ENCODE measurements at places on chromosomes 7 and 10.

DNA sequence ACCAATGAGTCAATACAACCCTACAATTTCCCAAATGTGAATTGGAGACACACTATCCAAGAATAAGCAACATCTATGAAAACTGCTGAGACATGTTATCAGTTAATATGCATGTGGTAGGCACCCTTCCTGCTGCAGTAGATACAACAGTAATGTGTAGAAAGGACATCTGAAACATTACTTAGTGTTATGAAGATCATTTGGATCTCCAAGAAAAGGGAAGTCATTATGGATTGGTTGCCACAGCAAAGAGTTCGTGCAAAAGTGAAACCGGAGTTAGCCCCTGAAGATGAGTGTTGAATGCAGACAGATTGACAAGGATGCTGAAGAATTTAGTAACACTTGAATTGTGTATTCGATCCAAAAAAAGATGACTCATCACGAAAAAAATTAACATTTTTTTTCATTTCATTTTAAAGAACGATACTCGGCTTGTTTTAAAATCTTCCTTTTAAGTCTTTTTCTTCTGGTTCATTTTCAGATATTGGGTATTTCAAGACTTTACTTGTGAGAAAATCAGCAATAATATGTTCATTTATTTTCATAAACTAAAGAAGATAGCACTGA is 322.4 kb upstream of the KLF6 start:
- H3K27ac ChIP-seq, result no peak overlapping the region
- H3K4me1 ChIP-seq, result peaks cover 10% of the 10 kb centered on the region
- H3K27me3 ChIP-seq, result no peaks in the 10 kb centered on the region
- no peak overlapping the region for H3K4me3 ChIP-seq

DNA sequence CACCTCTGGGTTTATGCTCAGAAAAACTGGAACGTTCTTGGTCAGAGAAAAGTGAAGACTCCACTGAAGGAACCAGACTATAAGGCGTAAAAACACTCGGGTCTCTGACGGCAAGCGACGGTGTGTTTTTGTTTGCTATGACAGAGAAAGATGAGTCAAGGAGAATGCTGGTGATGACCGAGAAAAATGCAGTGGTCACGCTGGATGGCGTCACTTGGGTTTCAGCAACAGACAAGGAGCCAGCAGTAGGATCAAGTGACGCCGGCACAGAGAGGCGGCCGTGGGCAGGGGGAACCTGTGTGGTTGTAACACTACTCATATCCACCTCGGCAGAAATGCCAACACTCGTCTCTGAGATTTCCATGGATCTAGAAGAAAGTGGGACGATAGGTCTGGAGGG is 63.4 kb downstream of the KIAA1549 start:
- H3K27me3 ChIP-seq, result peaks cover 13% of the 10 kb centered on the region
- no peaks in the 10 kb centered on the region for H3K36me3 ChIP-seq
- H3K27ac ChIP-seq, result no peak overlapping the region
- no peak overlapping the region for H3K4me3 ChIP-seq
- no peak for ATAC-seq

DNA sequence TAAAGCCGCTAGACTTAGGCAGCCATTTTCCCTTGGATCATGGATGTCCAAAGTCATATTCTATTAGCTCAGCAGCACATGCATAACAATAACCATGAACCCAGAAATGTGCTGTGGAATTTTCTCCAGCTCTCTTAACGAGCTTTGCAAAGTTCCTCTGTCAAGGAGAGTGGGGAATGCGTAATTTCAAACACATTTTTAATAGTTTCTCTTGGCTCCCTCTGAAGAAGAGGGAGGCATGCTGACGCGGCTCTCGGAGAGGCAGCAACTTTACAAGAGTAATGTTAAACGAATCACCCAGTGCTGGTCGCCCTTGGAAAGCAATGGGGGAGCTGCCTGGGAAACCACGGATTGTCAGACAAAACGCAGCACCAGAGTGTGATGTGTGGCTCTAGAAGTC is 114.8 kb downstream of the RAB18 start:
- H3K36me3 ChIP-seq, result no peaks in the 10 kb centered on the region
- peaks cover 7% of the 10 kb centered on the region for H3K4me1 ChIP-seq
- no peak for ATAC-seq
- H3K27me3 ChIP-seq, result peaks cover 2% of the 10 kb centered on the region

DNA sequence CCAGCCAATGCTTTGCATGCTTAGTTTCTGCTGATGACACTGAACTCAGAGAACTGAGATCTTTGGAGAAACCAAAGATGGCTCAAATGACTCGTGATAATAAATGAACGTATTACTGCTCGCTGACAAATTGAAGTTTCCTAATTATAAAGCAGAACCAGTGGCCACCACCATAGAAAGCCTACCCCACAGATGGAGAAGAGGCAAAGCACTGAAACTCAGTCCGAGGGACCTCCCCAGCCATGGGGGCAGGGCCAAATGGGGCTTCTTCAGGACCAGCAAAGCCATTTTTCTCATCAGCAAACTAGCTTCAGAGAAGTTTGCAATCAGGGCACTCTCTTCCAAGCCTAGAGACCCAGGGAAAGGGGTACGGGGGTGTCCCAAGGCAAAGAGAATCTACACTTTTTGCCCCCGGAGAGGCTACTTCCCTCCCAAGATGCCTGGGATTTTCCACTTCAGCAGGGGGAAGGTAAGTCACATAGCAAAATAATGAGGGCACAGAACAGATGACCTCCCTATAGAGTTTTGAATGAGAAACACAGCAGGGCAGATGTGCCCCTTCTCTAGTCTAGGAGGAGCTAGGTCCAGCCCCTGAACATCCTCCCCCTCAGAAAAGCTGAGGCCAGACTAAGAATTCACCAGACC is 4.3 kb upstream of the IL6 start:
- ATAC-seq, result no peak
- peaks cover 5% of the 10 kb centered on the region for H3K4me1 ChIP-seq
- no peak overlapping the region for H3K4me3 ChIP-seq
- no peak overlapping the region for H3K27ac ChIP-seq
- H3K27me3 ChIP-seq, result peaks cover 14% of the 10 kb centered on the region

- H3K27me3 ChIP-seq, result peaks cover 16% of the 10 kb centered on the region
- H3K27ac ChIP-seq, result no peak overlapping the region
- no peak overlapping the region for H3K4me3 ChIP-seq
- H3K36me3 ChIP-seq, result no peaks in the 10 kb centered on the region
- no peak for ATAC-seq
Observed at GRCh38 chr10:18429335-18429734, 222.1 kb downstream of the NSUN6 start.

- no peaks in the 10 kb centered on the region for H3K4me1 ChIP-seq
- H3K36me3 ChIP-seq, result peaks cover 14% of the 10 kb centered on the region
- ATAC-seq, result no peak
- H3K27ac ChIP-seq, result no peak overlapping the region
- no peak overlapping the region for H3K4me3 ChIP-seq
Observed at GRCh38 chr10:125866421-125867029, 14.6 kb downstream of the DHX32 start.

GRCh38 chr7:16840094-16840493 is 35.3 kb upstream of the AGR2 start:
- no peaks in the 10 kb centered on the region for H3K4me1 ChIP-seq
- H3K27me3 ChIP-seq, result peaks cover 16% of the 10 kb centered on the region
- no peak for ATAC-seq
- H3K4me3 ChIP-seq, result no peak overlapping the region

DNA sequence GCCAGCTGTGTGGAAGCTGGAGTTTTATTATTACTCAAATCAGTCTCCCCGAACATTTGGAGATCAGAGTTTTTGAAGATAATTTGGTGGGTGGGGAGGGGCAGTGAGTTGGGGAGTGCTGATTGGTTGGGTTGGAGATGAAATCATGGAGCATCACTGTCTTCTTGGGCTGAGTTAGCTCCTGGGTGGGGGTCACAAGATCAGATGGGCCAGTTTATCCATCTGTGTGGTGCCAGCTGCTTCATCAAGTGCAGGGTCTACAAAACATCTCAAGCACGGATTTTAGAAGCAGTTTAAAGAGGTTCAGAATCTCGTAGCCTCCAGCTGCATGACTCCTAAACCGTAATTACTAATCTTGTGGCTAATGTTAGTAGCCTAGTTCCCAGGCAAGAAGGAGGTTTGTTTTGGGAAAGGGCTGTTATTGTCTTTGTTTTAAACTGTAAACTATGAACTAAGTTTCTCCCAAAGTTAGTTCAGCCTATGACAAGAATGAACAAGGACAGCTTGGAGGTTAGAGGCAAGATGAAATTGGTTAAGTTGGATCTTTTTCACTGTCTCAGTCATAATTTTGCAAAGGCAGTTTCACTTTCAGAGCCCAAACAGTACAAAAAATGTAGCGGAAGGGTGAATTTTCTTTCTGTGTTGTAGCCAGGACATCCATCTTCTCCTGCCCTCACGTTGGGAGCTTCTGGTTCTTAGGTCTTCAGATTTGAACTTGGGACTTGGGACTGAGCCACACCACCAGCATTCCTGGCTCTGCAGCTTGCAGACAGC is 43.1 kb downstream of the KLF6 start:
- H3K36me3 ChIP-seq, result no peaks in the 10 kb centered on the region
- peak overlapping the region; percentile 72 for H3K27ac ChIP-seq
- H3K4me1 ChIP-seq, result peaks cover 15% of the 10 kb centered on the region
- no peaks in the 10 kb centered on the region for H3K27me3 ChIP-seq

DNA sequence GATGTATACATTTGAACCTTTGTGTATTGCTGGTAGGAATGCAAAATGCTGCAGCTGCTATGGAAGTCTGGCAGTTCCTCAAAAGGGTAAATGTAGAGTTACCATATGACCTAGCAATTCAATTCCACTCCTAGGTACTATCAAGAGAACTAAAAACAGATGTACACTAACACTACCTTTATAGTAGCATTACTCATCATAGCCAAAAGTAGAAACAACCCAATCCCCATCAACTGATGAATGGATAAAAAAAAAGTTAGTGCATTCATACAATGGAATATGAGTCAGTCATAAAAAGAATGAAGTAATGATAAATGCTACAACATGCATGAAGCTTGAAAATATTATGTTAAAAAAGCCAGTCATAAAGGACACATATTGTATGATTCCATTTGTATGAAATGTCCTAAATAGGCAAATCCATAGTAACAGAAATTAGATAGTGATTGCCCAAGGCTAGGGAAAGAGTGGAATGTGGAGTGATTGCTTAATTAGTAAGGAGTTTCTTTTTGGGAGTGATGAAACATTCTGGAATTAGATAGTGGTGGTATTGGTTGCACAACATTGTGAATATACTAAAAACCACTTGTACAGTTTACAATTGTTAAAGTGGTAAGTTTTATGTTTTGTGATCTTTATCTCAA is 96.4 kb upstream of the AOAH start:
- ATAC-seq, result no peak
- H3K27ac ChIP-seq, result no peak overlapping the region
- H3K36me3 ChIP-seq, result no peaks in the 10 kb centered on the region
- no peak overlapping the region for H3K4me3 ChIP-seq
- no peaks in the 10 kb centered on the region for H3K27me3 ChIP-seq

DNA sequence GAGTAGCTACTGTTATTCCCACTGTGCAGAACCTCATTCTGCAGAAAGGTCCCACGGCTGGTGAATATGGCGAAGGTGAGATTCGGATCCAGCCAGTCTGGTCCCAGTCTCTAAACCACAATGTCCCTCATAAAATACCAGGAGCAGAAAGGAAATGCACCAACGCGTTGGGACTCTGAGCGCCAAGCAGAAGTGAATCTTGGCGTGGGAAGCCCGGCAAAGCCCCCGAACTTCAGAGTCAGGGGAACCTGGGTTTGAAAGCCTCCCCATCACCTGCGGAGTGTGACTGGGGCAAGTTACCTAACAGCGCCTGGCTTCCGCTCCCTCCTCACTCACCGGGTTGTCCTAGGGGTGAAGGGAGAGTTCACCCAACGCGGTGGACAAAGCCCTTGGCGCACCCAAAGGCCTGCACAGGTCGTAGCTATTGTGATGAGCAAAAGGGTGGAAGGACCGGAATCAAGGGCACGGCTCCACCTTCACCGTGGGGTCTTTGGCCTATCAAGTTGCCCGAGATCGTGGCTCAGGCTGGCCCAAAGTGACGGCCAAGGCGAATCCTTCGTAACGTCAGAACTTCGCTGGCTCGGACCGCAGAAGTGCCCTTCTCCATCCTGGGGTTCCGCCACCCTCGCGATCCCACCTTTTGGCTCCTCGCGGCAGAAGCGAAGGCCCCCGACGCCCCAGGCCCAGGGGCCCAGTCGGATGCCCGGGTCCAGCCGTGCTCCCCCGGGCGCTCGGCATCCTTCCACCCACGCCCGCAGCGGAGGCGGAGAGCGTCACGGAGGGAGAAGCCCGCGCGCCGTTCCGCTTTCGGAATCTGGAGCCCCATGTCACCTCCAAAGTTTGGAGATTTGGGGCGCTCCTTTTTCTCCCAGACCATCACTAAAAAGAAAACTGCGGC is 811 bp downstream of the RGS10 start:
- peak overlapping the region; percentile 89 for H3K27ac ChIP-seq
- peak; percentile 24 for ATAC-seq
- H3K4me3 ChIP-seq, result peak overlapping the region; percentile 92
- H3K36me3 ChIP-seq, result peaks cover 36% of the 10 kb centered on the region
- H3K27me3 ChIP-seq, result no peaks in the 10 kb centered on the region

GRCh38 chr7:132243051-132243450 is 333.2 kb downstream of the PLXNA4 start:
- H3K27ac ChIP-seq, result no peak overlapping the region
- H3K36me3 ChIP-seq, result no peaks in the 10 kb centered on the region
- no peaks in the 10 kb centered on the region for H3K4me1 ChIP-seq
- no peak for ATAC-seq
- no peak overlapping the region for H3K4me3 ChIP-seq

GRCh38 chr10:44981172-44982113 is 2.8 kb upstream of the DEPP1 start:
- H3K4me3 ChIP-seq, result no peak overlapping the region
- no peak overlapping the region for H3K27ac ChIP-seq
- peak; percentile 45 for ATAC-seq
- H3K4me1 ChIP-seq, result no peaks in the 10 kb centered on the region

DNA sequence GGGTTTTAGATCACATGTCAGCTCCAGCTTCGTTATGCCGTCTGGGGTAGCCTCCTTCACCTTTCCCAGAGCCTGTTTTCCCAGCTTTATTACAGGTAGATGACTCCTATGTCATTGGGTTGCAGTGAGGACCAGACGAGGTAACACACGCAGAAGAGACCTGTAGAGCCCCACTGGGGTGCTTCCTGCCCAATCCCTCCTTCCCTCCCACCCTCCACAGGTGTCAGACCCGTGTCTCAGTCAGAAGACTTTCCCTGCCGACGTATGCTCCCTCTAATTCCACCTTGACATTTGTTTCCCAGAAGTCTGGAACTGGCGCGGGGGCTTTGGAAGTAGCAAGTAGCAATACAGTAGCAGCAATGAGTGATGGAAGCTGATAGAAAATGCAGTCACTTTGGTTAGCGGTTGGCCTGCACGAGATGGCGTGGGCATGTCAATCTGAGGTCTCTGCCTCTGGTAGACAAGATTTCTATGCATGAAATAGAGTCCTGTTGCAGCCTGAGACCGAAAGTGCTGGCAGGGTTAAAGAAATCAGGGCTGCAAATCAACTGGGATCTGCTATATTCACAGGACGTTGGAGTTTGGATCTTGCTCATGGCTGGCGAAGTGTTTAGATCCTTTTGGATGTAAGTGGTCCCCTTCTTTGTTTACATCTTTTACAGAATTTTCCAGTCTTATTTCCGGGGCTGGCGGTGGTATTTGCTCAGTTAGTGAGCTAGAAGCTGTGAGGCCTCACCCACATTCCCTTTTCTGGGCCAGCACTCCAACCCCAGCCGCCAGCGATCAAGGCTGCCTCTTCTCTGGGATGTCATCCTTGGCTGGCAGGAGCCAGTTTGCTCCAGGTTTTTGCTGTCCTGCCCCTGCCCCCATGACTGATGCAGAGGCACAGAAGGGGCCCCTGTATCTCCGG is 78.3 kb upstream of the KMT2C start:
- no peaks in the 10 kb centered on the region for H3K27me3 ChIP-seq
- H3K27ac ChIP-seq, result no peak overlapping the region
- ATAC-seq, result no peak
